ENCODE measurements at places on chromosomes 1 and 21.

DNA sequence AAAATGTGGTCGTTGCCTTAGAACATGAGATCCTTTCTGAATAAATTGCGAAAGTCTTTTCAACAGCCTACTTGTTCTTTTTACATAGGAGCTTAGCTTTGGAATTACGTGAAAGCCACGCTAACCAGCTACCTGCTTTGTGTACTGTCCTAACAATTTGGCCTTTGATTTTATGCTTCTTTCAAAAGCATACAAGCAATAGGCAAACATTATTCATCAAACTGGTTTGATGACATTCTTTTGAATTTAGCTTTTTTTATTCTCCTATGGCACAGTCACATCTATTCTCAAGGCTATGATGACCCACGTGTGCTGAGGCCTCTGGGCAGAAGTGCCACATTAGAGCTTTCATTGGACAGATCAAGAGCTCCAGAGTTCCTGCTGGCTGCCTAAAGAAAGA, 178.0 kb upstream of the DPT start:
- DNase-seq, result no peak

DNA sequence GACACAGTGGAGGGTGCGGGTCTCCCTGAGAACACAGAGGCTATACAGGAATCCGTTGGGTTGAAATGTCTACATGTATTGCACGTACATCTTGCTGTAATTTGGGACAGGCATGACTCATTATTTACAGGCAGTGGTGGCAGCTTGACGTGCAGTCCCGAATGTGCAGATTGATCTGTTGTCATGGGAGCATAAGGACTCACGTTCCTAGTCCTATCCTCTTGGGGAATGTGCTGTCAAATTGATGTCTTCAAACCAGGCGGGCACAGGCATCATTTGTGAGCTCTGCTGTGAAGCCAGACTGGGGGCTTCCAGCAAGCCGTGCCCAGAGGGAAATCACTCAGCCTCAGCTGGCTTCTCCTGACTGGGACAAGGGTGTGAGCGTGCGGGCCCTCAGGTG, 40.5 kb downstream of the S100B start:
- no peak for DNase-seq

GRCh38 chr1:160629286-160630210, 17.3 kb downstream of the SLAMF1 start:
- no peak for DNase-seq

DNA sequence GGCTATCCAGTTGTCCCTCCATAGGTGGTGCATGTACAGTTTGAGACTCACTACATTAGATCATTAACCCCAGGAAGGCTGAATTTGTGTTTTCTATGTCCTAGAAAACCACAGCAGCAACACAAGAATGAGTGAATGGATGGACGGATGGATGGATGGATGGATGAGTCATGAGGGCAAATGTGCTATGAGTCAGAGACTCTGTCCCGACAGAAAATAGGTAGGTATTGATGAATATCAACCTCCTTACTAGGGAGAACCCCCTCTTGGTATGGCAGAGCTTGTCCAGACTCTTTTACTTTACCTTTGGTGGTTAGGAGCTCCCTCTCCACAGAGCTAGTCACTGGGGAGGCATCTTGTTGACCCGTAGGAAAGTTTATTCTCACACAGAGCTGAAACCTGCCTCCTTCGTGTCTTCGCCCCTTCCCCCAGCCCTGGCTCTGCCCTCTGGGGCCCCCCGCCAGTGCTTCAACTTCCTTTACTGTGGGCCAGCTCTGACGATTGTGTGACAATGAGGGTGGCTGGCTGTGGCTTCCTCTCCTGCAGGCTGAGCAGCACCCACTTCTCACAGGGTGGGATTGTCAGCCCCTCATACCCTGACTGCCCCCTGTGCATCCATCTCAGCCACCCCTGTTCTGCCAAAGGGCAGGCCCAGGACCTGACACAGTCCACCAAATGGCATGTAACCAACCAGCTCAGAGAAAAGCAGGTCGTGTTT, 145.2 kb downstream of the FOXD2 start:
- no peak for DNase-seq

DNA sequence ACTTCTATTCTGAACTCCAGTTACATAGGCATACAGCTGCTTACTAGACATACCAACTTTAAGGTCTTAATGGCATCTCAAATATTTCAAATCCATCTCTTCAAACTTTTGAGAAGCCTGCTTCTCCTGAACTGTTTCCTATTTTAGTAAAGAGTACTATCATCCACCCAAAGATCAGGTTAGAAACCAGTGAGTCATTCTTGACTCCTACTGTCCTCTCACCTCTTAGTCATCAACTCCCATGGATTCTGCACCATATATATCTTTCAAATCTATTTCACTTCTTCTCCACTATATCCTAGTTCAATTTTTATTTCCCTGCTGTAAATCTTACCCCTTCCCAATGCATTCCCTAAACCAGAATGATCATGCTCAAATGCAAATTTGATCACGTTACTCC, 18.1 kb upstream of the BEND5 start:
- DNase-seq, result no peak

GRCh38 chr1:98662356-98662670, 792 bp downstream of the SNX7 start:
- no peak for DNase-seq

DNA sequence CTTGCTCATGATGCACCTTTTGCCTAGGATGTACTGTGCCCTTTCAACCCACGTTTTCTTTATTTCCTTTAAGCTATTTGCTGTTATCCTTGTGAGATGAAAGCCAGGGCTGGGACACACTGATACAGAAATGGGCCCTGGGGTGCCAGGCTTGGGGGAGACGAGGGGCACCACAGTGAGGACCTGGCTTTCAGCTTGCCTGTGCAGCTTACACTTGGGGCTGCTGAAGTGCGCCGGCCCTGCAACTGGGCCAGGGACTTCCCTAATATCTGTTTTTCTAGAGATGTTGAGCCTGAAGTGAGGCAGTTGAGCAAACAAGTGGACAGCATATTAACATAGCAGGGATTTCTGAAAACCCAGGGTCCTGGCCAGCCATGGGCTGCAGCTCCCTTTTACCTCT, 42.5 kb upstream of the SLC19A1 start:
- no peak for DNase-seq

DNA sequence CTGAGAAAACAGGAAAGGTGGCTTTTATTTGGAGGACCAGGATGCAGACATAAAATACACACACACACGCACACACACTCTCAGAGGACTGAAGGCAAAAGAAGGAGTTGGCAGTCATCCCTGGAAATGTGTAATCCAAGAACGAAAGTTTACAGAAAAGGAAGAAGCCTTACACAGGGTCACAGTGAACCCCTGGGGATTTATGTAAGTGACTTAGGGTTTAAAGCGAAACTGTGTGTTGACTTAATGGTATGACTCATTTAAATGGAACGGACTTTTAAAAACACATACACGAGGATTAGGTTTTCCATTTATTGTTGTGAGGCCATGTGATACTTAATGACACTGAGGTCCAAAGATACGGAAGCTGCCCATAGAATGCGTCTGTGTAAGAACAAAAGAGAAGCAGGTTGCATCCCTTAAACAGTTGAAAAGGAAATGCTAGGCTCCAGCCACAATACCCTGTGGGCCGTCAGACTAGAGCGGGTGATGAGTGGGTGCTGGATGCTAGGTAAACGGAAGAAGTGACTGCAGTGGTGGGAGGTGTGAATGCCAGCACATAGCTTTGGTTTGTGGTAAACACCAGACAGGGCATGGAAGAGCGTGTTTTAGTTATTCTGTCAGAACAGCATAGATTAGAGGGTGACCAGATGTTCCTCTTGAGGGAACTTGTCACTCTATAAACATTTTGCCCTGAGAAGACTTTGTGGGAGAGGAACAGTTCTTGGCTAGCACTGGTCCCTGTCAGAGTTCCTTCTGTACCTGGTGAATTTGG, 21.6 kb upstream of the BCL10 start:
- peak; percentile 76 for DNase-seq

DNA sequence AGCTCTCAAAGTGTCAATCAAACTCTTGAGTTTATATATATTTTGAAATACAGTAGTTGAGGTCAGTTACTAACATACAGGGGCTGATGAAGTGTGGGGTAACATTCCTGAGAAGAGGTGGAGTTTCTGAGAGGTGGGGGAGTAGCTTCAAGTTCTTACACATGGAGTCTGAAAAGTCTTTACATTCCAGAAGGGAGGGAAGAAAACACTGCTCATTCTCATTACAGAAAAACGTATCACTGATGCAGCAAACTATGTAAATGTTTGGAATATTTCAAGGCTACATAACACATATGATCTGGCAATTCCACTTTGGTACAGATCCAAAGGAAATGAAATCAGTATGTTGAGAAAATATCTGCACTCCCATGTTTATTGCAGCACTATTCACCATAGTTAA, 1065.8 kb upstream of the B3GALT2 start:
- DNase-seq, result no peak

DNA sequence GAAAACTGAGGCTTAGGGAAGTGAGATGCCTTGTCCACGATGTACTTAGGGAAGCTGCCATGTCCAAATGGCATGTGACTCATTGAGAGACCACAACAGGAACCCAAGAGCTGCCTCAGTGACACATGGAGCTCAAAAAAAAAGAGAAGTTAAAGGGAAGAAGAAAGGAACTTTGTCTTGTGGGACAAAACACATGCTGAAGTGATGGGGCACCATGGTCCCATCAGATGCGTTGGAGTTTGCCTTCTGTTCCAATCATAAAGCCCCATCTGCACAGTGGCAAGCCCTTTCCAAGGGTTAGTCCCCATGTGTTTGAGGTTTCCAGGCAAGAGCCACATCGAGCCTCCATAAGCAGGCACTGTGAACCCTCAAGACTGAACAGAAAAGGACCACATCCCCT, 8.0 kb downstream of the MED8 start:
- DNase-seq, result no peak

- DNase-seq, result no peak
These were observed 80.7 kb upstream of the TNR start for GRCh38 chr1:175824079-175824478.

GRCh38 chr1:107415241-107415640, 274.4 kb downstream of the NTNG1 start:
- no peak for DNase-seq

- DNase-seq, result no peak
These were observed 786.5 kb downstream of the LRRIQ3 start for GRCh38 chr1:73411479-73411878.

DNA sequence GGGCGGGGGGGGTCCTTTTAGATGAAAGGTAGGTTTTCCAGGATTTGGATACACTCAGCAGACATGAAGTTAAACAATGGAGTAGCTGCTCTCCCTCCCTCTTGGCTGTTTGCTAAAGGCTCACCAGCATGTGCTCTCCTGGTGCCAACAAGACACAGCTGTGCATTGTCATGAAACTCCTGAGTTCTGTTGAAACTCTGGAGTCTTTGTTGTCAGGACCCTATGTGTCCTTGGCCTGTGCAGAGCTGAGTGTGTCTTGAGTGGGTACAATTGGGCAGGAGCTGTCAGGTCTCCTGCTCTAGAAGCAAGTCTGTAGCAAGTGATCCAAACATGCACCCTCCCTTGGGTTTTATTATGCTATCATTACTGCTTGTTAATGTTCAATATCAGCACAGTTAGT, 12.7 kb downstream of the TBX19 start:
- no peak for DNase-seq

GRCh38 chr1:115426956-115427355, 88.9 kb upstream of the NGF start:
- no peak for DNase-seq

GRCh38 chr1:198932351-198932991, 293.6 kb downstream of the PTPRC start:
- DNase-seq, result no peak

DNA sequence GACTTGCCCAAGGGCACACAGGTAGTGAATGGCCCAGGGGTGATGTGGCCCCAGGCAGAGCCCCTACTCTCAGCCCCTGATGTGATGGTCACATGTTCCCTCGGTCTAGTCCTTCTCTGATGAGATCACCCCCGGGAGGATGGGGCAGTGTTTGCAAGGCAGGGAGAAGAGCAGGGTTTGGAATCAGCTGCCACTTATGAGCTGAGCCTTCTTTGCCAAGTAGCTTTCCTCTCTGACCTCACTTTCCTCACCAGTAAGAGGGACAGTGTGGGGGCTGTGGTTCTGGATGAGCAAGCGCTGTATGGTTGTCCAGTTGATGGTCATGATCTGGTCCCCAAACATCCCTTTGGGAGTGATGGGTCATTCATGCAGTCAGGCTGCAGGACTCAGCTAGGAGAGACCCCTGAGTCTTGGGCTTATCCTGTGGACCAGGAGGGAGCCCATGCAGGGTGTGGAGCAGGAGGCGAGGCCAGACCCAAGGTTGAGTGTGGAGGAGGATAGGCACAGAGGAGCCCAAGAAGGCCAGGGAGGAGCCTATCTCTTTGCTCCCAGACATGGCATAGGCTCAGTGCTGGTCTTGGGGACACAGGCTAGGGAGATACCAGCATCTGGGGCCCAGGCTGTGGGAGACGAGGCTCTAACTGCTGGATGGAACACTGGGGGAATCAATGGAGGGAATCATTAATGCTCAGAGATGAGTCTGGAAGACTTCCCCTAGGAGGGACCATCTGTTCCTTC, 15.9 kb upstream of the PEAR1 start:
- DNase-seq, result no peak

DNA sequence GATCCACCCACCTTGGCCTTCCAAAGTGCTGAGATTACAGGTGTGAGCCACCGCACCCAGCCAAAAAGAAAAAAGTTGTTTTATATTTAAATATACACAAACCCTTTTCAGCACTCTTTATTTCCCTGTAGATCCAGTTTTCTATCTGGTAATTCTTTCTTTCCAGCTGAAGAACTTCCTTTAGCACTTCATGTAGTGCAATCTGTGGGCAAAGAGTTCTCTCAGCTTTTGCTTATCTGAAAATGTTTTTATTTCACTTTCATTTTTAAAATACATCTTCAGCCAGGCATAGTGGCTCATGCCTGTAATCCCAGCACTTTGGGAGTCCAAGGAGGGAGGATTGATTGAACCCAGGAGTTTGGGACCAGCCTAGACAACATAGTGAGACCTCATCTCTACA, 28.5 kb upstream of the HYI start:
- no peak for DNase-seq

GRCh38 chr21:26437326-26438009, 135.6 kb downstream of the CYYR1 start:
- no peak for DNase-seq

DNA sequence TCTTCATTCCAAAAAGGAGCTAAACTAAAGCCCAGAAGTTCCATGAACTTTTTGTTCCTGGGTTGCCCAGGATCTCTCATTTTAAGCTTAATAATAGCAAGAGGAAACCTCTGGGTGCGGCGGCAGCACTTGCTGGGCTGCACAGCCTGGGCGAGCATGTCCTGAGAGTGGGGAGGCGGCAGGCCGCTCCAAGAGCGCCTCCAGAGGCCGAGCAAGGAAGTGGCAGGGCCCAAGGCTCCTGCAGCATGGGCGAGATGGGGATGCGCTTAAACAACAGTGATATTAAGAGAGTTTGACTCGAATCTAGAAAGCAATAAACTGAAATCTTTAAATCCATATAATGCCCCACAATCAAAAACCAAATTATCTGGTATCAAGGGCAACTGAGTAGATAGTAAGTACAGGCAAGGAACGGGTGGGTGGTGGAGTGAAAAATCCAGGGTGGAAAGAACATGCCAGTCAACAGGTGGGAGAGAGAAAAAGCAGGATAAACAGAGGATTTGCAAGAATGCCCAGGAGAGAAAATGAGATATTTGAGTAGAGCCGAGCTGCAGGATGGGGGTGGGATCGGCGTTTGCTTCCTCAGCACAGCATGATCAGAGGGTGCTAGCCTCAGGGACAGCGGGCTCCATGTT, 14.1 kb upstream of the TNR start:
- DNase-seq, result peak; percentile 3

All from NCI-H1105 treated with DMSO at 0.1 percent for 48 hours (cell line).